ENCODE measurements at places on chromosomes 2 and 18.

GRCh38 chr2:159551806-159552205, 64.5 kb downstream of the BAZ2B start:
- no peak for DNase-seq

DNA sequence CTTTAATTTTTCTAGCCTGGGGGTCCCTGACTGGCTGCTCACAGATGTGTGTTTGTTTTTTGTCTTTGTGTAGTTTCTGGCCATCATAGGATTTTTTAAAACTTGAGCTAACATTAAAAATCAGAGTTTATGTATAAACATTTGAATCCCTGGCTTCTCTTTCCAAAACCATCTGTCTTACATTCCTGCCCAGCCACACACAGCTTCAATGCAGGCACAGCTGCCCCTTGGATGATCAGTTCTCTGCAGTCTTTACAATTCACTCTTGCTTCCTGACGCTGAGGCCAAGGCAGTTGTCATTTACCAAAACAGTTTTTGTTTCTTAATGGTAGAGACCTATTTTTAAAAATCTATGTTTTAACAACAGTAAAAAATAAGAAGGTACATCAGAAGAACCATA, 169.2 kb upstream of the LRRTM1 start:
- DNase-seq: no peak

DNA sequence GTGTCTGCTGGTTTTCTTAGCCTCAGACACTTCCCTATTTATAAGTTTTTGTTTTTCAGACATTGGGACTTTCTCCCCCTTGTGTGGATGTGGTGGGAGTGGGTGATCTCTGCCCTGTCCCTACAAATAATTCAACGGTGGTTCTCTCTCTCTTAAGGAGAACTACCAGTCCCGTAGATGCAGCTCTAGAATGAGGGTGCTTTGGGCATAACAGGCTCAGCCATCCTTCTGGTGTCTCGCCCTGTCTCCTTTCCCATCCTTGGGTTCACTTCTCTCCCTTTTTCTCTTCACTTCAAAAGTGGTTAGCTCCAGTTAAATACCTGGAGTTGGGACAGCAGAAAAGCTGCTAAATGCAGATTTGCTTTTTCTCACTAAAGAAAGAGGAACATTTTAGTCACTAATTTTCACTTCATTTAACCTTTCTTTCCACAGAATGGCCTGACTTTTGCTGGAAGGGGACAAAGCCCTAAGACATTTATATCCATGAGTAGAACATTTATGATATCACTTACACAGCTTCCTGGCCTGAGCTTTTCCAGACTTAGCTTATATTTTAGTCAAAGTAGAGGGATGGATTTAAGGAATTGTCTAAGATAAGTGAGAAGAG, 121.2 kb upstream of the CXCR4 start:
- no peak for DNase-seq

GRCh38 chr2:40287195-40287594, 164.7 kb downstream of the SLC8A1 start:
- DNase-seq: no peak

DNA sequence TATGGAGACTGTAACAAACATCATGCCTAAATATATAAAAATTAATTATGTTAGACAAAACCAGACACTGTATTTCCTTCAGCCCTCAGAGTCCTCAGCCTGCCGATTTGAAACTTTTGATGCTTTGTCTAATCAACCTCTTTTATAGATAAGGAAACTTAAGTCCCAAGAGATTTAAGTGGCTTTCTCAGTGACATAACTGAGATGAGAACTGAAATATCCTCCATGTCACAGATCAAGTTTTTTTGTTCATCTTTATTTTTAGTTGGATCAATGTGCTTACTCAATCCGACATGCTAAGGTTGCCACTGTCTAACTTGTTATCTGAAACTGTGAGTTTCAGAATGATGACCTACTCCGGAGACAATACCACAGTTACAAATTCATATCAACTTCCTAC, 72.3 kb downstream of the BARD1 start:
- DNase-seq: no peak

- no peak for DNase-seq
Observed at GRCh38 chr2:26982102-26982742, 11.8 kb downstream of the MAPRE3 start.

GRCh38 chr2:8500124-8501054, 181.5 kb upstream of the ID2 start:
- no peak for DNase-seq

DNA sequence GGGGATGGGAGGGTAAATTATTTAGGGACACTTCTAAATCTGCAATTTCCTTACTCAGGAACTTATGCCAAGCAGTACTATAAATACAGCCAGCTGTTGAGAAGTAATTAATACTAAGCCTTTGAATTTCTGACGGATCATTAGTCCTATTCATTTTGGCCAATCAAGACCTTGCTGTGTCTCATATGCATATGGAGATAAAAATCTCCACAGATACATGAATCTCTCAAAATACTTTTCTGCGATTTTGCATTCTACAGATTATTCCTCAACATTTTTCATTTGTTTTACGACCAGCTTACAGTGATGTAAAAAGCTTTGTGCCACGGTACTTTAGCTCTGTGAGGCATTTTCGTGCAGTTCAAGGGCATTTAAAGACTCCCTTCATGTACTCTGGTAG, 16.7 kb downstream of the LANCL1 start:
- no peak for DNase-seq

DNA sequence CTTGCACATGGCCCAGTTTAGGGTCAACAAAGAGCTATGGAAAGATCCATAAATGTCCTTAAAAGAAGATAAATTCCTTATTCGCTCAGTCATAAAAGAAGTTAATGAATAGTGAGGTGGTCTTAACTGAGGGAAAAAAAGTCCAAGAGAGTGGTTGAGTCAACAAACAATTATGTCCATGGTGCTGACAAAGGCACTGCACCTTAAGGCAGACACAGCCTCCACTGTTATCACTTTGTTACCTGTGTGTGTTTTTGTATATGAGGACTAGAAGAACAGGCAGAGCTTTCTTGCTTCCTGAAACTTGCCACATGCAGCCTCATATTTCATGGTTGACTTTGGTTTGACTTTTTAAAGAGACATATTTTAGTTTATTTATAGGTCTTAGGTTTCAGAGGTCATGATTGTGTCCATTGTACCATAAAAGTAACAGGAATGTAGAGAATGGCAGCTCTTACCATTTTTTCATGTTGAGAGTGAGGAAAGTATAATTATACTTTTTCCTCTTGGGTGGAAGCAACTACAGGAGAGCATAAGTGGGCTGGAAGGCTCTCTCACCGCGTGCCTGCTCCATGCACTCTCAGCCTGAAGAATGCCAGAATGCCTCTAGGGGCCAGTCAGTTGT, 93.6 kb downstream of the XRCC5 start:
- DNase-seq: no peak

GRCh38 chr2:191499050-191499449, 178.9 kb upstream of the NABP1 start:
- no peak for DNase-seq

- no peak for DNase-seq
Observed at GRCh38 chr18:55048892-55049291, 89.6 kb upstream of the CCDC68 start.

DNA sequence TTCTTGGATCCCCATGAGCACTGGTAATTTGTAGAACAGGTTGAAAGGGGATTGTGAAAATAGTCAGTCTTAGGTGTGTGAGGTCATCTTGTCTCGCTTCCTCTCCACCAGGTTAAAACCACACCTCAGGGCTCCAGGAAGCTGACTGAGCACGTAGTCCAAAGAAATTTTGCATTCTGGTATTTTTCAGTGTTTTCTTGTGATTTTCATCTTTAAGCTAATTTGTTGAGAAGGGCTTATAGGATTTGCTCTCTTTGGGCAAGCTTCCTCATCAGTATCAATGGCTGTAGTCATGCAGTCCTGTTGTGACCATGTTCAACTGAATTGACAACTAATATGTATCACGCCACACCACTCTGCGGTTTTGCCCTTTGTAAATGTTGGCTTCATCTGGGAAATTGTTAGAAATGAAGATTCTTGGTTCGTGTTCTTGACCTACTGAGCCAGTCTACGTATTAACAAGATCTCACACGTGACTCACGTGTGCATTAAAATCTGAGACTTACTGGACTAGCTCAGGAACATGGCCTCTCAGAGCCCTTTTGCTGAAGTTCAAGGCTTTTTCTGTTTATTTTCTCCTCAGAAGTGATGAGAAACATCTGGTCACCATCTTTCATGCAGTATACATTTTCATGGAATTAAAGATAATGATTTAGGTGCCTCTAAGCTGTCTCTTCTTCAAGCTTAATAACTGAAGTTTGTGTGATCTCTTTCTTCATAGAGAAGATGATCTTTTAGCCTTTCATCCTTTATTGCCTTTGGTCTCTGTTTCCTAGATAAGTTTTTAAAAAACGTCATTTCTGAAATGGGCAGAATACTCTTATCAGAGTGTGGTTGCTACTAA, 32.8 kb downstream of the FMNL2 start:
- no peak for DNase-seq

DNA sequence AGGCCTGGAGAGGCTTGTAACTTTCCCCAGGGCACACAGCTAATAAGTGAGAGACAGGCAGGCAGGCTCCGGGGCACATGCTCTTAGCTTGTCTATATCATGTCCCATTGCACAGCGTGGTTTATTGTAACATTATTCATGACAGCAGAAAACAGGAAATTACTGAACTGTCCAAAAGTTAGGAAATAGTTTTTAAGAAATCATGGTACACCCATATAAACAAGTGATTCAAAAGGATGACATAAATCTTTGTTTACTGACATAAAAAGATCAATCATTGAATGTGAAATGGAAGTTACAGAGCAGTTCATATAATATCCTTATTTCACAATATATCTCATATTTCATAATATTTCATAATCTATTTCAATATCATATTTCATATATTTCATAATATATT, 34.3 kb upstream of the TXNDC2 start:
- no peak for DNase-seq

DNA sequence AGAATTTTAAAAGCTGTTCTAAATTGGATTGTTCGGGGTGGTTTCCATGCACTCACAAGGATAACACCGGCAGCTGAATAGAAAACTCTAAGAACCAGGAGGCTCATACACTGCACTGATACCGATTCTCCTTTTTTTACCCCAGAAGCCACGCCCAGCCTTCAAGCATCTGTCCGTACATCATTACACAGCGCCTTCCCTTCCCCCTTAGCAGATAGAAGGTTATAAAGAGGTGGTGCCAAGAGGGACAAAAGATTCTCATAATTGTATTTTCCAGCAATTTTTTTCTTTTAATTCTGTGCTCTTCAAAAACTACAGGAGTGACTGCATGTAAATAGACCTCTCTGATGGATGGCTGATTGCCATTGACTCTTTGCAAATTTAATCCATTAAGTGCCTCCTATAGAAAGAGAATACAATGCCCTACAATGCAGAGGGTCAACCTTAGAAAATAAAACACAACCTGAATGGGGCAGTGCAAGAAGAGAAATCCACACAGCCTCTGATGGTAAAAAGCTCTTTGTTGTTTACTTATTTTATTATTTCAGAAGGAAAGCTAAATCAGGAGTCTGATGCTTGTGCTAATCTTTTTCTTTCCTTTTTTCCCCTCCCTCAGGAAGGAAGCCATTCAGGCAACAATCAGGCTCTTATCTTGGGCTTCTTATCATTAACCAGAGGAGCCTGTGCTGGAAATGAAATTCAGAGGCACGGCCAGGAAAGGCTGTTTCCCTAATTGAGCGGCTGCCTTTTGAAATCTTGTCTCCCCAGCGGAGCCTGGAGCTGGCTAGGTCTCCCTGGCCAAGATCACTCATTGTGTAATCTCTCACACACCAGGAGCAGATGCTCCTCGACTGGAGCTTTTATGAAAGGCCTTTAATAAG, 198.9 kb upstream of the NABP1 start:
- no peak for DNase-seq

- no peak for DNase-seq
Observed at GRCh38 chr2:221467610-221468009, 104.5 kb downstream of the EPHA4 start.

DNA sequence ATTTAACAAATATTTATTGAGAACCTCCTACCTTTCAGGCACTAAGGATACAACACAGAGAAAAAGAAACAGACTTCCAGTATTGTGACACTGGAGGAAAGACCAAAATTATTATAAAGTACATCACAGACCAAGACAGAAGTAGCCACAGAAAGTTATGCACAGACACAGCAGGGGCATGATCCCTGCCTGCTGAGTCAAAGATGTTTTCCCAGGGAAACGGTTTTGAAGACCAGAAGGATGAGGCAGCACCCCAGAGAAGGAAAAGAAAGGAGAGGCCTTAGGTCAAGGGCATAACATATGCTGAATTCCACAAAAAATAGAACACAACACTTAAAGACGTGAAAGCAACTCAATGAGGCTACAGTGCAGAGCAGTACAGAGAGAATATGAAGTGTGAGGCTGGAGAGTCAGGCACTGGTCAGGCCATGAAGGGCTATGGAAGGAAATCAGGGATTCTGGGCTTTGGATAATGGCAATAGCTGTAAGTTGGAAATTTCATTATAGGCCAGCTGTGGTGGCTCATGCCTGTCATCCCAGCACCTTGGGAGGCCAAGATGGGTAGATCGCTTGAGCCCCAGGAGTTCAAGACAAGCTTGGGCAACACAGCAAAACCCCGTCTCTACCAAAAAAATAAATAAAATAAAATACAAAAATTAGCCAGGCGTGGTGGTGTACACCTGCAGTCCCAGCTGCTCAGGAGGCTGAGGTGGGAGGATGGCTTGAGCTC, 8.2 kb downstream of the ADAM17 start:
- no peak for DNase-seq

DNA sequence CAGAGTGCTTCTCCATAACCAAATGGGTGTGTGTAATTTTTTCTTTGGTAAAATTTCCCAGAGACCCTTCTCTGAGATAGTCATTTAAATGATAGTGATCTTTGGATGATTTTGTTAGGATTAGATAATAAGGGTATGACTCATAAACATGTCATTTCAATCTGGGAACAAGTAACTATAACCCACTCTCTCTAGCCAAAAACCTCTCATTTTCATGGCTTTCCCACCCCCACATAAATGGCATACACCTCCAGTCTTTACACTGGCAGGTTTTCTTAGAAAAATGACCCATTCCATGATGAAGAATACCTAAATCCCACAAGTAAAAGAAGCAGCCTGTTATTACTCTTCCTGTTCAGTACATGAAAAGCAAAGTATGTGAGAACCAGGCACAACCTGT, 572.0 kb upstream of the ZEB2 start:
- no peak for DNase-seq

- no peak for DNase-seq
Observed at GRCh38 chr18:40529478-40529877, 1425.6 kb upstream of the PIK3C3 start.

DNA sequence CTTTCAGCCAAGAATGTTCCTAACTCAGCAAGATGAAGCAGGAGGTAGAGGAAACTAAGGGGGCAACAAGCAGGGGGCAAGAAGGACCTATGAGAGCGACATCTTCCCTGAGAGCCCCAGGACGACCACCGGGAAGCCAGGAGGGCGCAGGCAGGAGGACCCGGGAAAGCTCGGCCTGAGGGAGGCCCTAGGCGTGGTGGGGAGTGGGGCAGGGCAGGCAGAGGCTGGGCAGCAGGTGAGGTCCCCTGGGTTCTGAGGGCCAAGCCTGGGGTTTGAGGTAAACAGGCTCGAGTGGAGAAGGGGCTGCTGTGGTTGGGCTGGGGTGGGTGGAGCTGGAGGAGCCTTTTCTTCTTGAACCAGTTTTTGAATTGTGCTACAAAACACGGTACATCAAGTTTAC, 1.3 kb upstream of the ALPI start:
- no peak for DNase-seq
